ENCODE measurements at places on chromosomes 13 and 19.

DNA sequence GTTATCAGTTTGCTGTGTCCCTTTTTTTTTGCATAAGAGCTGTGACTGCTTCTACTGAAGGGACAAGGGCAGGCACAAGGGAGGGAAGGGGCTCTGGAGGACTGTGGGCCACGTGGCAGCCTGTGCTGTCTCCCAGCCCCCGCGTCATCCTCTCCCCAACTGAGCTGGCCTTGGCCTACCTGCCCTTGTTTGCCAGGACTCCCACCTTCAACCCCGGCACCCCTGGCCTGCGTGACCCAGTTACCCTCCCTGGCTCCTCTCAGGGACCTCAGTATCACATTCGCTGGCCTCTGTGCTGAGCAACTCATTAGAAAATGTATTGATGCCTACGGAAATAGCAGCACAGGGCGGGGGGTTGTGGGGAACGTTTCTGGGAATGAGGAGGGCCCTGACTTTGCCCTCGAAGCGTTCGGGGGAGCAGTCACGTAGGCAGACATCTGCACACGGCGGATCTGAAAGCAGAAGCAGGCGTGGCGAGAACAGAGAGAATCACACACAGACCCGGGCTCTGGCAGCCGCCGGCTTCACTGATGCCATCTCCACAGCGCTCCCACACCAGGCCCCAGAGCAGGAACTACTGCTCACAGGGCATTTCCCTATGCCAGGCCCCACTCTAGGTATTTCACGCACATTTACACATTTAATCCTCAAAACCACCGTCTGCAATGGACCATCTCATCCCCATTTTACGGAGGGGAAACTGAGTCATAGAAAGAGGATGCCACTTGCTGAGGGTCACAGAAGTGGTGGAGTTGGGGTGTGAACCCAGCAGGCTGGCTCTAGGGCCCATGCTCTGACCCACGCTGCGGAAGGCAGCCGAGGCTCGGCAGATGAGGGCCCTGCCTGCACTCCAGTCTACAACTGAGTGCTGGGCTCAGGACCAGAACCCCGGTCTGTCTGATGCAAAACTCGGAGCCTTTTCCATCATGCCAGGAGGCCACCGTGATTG is 5.7 kb upstream of the ATF5 start:
- DNase-seq: no peak

DNA sequence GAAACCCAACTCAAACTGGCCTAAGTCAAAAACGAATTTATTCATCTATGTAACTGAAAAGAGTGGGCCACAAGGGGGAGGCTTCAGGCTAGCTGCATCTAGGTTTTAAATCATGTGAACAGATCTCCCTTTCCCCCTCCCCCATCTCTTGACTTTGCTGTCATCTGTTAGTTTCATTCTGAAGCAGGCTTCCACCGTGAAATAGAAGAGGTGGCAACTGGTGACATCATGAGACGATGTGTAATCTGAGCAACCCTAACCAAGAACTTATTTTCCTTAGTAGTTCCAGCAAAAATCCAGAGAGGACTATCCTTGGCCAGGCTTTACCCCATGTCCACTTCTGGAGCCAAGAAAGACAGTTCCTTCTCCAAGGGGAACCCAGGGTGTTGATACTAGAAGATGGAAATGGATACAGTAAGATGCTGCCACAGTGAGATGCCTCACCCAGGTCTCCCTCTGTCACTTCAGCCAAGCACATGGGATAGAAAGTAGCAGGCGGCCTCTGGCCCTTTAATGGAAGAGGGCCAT is 9.4 kb downstream of the SAMD4B start:
- no peak for DNase-seq

- no peak for DNase-seq
Observed at GRCh38 chr13:65416784-65417183, 1813.4 kb downstream of the PCDH9 start.

DNA sequence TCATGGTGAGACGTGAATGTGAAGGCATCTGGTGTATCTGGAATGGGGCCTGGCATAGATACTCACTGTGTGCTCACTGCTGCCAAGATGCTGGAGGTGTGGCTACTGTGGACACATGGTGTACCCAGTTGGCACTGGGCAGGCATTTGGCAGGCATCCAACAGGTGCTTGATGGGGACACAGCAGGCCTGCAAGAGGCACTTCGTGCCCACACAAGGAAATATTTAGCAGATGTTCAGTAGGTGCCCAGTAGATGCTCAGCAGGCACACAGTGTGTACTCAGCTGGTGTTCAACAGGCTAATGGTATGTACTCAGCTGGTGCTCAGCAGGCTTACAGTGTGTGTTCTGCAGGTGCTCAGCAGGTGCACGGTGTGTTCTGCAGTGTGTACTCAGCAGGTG is 14.2 kb downstream of the CRTC1 start:
- DNase-seq: no peak

All from stimulated activated CD4-positive, alpha-beta T cell treated with anti-CD3 and anti-CD28 coated beads, Interleukin-1b, Interleukin-23, amount 100 ng/mL, for 1 hour (primary cell).